Ascending aorta (tissue), 2 donors: ENCODE measurements at places on chromosomes 2 and 18.

DNA sequence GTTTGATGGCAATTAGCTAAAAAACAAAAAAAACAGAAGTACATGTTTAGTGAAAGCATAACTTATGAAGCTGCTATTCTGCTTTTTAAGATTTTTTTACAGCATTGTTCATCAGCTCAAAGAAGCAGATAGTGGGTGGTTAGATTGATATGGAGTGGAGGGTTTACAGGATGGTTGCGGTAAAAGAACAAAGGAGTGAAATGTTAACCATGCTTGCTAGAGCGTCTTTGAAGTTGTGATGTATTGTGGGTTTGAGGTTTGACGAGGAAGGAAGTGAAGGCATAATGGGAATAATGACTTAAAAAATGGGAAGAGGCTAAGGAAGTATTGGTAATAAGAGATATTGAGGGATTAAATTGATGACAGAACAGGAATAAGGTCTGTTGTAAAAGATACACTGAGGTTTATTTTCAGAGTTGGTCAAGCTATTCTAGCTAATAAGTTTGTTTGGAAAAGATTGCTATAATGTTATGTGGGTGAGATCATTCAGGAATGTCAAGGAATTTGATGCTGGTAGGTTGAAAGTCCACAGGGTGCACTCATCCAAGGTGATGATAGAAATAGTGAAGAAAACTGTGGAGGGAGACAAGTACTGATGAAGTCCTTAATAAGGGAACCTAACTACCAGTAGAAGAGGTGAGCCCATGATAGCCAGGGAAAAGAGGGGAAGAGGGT lies 14.6 kb downstream of the SPOPL start:
- DNase-seq: no peak

DNA sequence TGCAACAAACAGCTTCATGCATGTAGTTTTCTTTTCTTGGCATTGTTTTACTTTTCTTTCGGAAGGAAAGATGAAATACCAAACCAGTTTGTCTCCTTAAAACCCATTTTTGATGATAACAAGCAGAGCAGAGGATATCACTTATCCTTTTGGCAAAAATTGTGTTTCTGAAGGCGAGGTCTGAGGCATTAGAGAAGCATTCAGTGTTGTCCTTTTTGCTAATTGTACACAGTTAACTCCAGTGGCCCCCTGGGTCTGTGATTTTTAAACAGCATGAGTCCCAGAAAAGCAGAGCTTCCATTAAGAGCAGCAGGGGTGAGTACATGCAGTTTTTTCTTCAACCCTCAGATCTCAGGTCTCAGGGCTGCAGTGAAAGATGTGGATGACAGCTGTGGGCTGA lies 41.3 kb downstream of the TTC39C start:
- no peak for DNase-seq

DNA sequence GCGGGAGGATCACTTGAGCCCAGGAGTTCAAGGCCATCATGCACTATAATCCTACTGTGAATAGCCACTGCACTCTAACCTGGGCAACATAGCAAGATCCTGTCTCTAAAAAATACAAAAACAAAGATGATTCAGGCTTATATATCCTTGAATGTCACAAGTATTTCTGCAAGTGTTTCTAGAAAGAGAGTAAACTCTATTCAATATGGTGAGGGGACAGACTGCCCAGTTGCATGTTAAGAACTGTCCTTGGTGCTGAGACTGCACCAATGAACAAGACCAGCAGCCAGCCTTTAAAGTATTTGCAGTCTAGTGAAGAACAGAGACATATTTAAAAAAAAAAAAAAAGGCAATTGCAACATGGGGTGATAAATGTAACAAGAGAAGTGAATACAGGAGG lies 16.4 kb downstream of the MAP3K19 start:
- DNase-seq: no peak

DNA sequence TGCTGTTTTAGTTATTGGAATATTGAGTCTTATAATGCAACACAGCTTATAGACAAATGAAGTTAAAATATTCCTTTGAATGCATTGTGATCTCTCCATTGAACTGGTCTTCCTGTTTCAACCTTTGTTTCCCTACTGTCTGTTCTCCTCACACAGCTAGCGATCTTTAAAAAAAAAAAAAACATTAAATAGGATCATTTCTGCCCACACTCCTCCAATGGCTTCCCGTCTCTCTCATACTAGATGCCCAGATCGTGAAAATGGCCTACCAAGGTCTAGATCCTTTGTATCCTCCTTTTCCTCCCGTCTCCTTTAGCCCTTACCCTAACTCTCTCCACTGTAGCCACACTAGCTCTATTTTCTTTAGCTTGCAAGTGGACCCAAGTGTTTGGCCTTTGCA lies 2.4 kb downstream of the FAM171B start:
- DNase-seq: no peak

DNA sequence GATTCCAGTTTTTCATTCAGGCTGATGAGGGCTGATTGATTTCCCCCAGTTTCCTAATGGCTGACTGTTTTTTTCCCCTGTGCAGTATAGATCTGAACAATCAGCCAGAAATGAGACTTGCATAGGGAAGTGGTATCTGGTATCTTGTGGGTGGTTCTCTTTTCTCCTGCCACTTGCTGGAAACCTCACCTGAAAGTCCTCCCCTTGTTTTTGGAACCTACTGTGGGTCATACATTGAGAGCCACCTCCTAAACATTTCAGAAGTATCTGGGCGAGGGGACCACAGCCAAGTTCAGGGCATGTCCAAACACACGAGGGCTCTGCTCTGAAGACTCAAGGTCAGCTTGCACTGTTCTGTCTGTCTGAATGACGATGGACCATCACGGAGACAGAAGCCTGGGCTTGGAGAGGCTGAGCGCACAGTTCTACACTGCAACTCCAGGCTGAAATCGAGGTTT lies 19.3 kb downstream of the ALPK2 start:
- no peak for DNase-seq

DNA sequence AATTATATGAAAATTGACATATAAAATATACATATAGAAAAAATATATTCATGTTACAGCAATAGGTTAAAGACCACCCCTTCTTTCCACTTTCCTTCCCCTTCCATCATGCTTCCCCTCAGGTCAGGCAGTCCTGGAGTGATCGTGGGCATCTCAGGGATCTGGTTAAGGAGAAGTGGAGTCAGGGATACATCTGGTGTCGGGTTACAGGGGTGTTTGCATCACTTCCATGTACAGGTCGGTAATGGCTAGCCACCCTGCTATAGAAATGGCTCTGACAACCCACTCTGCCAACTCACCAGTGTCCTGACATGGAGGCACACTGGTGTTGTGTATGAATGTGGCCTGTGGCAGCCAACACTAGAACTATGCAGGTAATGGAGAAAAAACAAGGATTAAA lies 36.3 kb upstream of the LGALSL start:
- no peak for DNase-seq

DNA sequence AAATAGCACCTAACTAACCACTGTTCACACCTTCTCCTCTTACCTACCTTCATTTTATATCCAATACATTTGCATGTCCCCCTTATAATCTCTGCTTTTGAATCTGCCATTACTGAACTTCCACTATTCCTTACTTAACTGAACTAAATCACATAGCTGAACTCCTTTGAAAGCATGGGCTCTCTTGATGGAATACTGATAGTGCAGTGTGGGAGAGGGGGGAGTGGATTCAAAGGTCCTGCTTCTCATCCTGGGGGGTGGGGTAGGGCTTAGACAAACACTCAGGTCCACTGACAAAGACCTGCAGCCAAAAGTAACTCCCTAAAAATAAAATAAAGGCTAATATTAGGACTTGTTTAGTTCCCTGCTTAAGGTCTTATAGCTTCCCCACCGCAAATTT lies 8.6 kb downstream of the MCEE start:
- DNase-seq: no peak

DNA sequence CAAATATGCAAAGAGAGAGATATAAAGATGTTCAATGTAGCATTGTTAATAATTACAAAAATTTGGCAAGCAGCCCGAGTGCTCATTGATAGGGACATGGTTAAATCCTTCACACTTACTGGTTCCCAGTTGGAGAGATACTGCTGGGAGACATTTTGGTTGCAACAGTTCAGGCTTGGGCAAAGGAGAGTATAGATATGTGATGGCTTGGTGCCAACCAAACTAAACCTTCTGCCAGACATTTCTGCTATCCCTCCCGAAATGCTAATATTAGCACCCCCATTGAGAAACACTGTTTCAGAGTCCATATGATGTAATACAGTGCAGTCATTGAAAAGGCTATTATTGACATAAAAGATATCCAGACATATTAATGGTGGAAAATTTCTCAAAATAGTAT lies 11.5 kb downstream of the GEN1 start:
- no peak for DNase-seq

- no peak for DNase-seq
Measured at GRCh38 chr2:54374591-54375364, 81.3 kb upstream of the SPTBN1 start.

DNA sequence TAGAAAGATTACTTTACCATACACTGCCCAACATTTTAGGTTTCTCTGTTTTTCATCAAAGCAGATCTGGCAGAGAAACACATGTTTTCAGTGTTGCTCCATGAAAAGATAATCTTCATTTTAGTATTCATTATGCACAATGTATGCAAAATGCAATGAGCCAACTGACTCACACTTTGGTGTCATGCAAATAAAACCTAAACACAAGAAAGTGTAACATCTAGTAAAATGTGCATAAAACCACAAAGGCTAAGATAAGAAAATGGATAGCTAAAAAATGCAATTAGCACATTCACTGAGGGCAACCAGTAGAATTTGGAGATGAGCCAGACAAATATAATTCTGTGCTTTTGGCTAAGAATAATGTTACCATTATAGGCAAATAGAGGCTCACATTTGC lies 203.5 kb upstream of the UBE2E3 start:
- DNase-seq: no peak

GRCh38 chr2:109448946-109449788 lies 164.6 kb downstream of the SEPTIN10 start:
- no peak for DNase-seq

- no peak for DNase-seq
Measured at GRCh38 chr2:177531706-177532105, 139.1 kb downstream of the AGPS start.

- DNase-seq: no peak
Measured at GRCh38 chr2:209391776-209392401, 32.0 kb upstream of the MAP2 start.

- DNase-seq: no peak
Measured at GRCh38 chr2:238102865-238103264, 2.7 kb downstream of the ESPNL start.
